ENCODE measurements at places on chromosomes 12 and 14.

- peak; percentile 72 for DNase-seq
These were observed 32.7 kb upstream of the FBLN5 start for GRCh38 chr14:91980157-91980556.

DNA sequence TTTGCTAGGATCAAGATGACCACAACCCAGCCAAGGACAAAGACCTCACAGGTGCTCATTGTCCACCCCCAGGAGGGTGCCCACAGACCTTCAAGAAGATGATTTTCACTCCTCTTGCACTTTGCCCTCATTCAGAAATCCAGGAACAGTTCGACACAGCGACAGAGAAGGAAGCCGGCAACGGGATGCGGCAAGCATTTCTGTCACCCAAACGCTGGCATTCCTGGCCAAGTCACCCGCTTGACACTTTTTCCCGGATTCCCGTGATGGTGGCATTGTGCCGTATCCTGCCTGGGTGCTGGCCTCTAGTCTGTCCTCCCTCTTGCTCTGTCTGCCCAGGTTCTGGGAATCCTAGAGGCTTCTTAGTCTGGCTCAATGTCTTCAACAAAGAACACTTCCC, 770.4 kb upstream of the ALG10B start:
- DNase-seq: no peak

GRCh38 chr12:116455540-116456329, 103.4 kb upstream of the MAP1LC3B2 start:
- DNase-seq: peak; percentile 96

DNA sequence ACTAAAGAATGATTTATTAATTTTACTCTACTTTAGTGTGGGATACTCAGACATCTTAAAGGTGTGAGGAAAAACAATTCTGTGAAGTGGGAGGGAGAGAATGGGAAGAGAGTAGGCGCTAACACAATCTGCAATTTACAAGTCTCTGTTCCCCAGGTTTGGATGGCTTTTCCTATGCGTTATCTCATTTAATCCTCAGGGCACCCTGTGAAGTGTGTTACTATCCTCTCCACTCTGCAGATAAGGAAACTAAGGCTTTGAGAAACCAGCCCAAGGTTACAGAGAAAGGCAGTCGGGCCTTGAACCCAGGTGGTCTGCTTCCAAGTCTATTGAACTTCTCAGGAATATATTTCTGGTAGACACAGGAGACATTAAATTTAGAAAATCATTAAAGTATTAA, 36.2 kb upstream of the TUBA1C start:
- no peak for DNase-seq

All from umbilical cord (tissue), 2 donors.